ENCODE measurements at places on chromosomes 7 and 10.

GRCh38 chr10:29184205-29185000, 104.5 kb upstream of the LYZL1 start:
- DNase-seq, result no peak

GRCh38 chr7:115008465-115009114, 86.7 kb downstream of the MDFIC start:
- no peak for DNase-seq

GRCh38 chr7:100053215-100053614, 3.6 kb downstream of the ZSCAN21 start:
- DNase-seq, result no peak

GRCh38 chr7:152511736-152512135, 75.9 kb upstream of the KMT2C start:
- no peak for DNase-seq

DNA sequence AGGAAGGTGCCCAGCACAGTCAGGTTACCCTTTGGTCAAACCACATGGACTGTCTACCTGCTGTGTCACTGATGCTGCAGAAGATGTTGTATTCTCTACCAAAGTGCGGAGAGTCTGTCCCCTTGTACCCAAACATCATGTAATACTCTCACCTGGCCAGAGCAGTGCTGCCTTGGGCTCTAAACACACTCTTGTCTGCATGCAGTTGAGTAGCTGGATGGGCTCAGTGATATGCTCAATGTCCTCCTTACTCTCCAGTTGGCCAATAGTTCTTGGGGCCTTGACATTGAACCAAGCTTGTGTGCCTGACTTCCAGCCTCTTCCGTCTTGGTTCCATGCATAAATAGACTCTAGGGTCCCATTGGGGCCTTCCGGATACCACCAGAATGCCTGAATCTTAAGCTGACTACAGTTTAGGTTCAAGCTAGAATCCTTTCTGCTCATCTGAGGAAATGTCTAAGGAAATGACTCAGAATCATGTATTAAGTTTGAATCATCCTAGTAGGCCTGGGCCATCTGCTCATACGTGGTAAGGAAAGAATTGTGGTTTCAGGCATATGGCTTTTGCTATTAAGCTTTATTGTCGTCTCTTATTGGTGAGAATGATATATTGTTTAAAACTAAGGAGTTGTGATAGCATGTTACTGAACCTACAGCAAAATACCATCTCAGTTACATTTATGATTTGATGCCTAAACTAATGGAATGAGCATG, 118.0 kb downstream of the OTUD1 start:
- no peak for DNase-seq

DNA sequence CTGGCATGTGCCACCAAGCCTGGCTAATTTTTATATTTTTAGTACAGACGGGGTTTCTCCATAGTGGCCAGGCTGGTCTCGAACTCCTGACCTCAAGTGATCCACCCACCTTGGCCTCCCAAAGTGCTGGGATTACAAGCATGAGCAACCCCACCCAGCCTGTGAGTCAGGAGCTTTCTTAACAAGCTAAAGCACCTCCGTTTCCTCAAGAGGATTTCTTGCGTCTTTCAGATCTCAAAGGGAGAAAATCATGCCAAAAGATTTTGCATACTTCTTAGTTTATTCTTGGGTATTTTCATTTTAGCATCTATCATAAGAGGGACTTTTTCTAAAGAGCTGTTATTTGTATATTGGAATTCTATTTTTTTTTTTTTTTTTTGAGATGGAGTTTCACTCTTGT, 47.9 kb upstream of the FOXK1 start:
- no peak for DNase-seq

DNA sequence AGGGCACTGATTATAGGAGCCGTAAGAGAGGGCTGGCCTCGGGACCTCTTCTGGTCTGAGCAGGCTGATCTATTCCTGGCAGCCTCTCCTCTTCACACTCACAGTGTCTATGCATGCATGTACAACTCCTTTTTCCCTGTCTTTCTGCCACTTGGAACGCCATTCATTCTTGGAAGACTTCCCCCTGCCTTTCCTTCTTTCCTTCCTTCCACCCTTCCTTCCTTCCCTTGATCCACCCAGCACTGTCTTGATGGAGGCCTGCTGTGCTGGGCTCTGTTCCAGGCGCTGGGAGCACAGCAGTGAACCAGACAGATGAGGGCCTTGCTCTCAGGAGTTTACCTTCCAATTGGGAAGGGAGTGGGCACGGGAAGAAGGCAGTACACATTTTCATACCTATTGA, 114.8 kb downstream of the SH3PXD2A start:
- DNase-seq, result no peak

DNA sequence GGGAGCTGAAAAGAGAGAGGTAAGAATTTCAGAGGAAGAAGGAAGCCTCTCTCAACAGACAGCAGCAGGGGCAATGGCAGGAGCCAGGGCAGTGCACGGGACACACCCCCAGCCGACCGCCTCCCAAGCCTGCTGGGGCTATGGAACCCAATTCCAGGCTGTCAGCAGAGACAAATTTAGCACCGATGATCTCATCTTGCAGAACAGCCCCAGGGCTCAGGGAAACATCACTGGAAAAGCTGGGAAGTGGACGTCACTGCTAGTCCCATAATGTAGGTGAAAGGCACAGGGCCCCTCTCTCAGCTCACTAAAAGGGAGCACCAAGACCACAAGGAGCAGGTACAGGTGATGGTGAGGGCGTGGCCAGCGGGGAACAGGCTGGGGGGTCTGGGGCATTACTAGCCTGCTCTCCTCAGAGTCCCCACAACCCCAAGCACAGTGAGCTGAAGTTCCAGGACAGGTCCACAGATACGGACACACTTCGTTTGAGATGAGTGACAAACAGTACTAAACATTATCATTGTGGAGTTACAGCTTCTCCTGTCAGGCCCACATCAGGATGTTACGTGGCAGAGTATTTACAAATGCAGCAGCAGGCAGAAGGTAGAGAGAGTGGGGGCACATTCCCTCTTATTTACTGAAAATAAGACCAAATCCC, 103.7 kb downstream of the PLXNA4 start:
- DNase-seq, result no peak

DNA sequence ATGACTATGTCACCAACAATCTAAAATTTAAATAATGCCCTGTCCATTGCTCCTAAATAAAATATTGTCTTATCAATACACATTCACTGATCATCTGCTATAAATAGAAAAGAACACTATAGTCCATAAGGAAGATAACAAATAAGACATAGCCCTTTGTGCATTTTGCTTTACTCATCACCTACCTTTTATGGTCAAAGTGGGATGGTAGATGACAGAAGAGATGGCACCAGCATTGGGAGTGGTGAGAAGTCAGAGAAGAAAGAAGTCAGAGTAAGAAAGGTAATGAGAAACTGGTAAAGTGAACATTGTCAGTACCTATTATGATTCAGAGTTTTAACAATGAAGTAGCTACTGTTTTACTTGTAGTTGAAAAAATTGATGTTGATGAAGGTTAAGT, 31.1 kb downstream of the SEMA3E start:
- DNase-seq, result no peak

DNA sequence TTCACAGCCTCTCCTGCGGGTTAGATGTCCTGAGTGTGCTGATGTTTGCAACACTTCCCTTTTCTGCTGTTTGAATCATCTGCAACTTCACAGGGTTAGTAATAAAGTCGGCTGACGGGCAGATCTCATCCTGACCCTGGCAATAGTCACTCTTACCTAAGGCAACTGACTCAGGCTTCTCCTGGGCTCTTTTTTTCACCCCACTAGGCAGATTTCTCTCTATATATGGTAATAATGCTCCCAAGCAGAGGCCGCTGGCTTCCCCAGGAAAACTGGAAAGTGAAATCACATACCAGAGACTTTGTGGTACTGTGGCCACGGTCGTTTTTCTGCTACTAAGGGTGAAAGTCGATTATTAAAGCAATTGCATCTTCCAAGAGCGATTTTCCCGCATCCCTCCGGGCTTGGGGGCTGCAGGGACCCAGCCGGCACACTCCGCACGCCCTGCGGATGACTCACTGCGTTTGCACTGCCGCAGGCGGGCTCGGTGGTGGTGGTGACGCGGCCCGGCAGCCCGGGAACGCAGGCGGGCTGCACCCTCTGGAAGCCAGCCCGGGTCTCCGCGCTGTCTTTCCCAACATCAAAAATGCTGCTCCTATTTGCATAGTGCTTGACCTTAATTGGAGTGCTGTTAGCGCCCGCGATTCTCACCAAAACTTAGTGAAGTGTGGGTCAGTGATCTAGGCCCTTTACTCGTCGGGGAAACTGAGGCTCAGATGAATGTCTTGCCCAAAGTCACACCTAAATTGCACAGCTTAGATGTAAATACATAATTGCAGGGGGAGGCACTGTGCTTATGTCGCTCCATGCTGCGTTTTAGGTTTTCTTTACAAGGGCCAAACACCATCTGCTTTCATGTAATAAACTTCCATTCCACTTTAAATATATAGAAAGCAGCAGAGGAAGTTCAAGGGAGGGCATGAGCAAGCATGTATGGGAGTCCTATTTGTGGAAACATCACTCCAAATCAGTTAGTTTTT, 47.6 kb upstream of the ITGB1 start:
- DNase-seq, result no peak

DNA sequence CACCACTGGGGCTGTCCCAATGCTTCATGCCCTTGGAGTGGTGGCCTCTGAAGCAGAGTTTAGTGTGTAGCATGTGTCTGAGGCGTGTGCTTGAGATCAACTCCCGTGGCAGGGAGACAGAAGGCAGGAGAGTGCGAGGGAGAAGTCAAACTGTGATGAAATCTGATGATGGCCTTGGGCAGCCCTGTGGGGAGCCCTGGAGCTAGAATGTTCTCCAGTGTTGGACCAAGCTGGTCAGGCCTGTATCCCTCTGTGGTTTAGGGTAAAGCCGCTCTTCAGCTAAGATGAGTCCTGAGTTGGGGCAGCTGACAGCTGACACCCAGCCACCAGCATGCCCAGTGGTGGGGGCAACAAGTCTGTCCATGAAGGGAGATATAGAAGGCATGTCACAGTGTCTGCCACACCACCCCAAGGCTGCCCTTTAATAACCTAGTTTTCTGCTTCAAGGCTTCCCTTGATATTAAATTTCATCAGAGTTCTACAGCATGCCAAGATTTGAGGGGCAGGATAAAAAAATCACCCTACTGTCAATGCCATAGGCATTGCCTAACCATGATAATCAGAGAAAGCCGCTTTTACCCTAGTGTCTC, 170.5 kb upstream of the SVIL start:
- DNase-seq, result no peak

- no peak for DNase-seq
These were observed 390.3 kb upstream of the PCDH15 start for GRCh38 chr10:55191236-55191860.

DNA sequence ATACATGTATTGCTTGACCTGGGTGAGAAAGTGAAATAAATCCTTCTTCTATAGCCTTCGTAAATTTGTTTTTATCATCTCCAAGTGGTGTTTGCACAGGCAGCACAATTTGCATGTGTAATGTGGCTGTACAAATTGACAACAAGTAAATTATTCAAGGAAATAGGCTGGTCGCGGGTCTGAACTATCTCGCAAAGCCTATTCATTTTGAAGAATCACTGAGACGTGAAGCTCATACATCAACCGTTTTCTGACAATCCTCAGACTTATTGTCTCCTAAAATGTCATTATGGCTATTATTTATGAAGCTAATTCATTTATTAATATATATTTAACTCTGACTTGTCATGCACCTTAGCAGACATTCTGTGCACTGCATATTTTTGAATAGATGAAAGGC, 16.2 kb upstream of the FAM204A start:
- DNase-seq, result no peak

GRCh38 chr7:911791-912480, 35.6 kb downstream of the GET4 start:
- DNase-seq, result no peak

- no peak for DNase-seq
These were observed 456.1 kb downstream of the PHTF2 start for GRCh38 chr7:78254726-78255055.

- DNase-seq, result no peak
These were observed 806 bp upstream of the VIPR2 start for GRCh38 chr7:159145490-159145855.

DNA sequence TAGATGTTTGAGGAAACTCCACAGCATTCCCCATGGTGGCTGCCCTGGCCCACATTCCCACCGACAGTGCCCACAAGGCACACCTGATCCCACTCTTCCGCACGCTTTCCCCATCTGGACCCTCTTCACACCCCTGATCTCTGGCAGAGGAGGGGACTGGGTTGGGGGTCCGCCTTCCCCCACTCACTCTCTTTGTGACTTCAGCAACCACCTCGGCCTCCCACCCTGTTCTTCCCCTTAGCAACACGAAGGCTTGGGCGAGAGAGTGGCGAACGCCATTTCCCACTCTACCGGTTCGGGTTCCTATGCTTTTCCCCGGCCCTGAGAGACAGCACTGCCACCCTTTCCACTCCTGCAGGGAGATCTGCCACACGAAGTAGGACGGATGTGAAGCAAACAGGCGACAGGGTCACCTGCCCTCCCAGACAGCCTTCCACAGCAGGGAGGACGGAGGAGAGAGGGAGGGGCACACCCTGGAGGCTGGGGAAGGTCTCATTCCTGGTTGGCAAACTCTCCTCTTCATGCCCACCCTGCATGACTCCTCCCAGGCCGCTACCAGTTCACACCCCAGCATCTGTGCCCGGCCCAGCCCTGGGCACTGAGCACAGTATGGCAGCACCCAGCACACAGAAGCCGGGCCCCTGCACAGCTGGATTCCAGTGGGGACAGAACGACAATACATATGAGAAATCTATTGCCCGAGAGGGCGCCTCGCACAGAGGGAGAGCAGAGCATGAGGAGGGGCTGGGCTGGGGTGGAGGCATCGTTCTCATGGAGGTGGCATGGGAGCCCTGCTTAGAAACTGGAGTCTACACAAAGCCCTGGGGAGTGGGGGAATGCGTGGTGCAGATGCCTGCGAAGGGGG, 93.5 kb downstream of the PAXIP1 start:
- DNase-seq, result no peak

DNA sequence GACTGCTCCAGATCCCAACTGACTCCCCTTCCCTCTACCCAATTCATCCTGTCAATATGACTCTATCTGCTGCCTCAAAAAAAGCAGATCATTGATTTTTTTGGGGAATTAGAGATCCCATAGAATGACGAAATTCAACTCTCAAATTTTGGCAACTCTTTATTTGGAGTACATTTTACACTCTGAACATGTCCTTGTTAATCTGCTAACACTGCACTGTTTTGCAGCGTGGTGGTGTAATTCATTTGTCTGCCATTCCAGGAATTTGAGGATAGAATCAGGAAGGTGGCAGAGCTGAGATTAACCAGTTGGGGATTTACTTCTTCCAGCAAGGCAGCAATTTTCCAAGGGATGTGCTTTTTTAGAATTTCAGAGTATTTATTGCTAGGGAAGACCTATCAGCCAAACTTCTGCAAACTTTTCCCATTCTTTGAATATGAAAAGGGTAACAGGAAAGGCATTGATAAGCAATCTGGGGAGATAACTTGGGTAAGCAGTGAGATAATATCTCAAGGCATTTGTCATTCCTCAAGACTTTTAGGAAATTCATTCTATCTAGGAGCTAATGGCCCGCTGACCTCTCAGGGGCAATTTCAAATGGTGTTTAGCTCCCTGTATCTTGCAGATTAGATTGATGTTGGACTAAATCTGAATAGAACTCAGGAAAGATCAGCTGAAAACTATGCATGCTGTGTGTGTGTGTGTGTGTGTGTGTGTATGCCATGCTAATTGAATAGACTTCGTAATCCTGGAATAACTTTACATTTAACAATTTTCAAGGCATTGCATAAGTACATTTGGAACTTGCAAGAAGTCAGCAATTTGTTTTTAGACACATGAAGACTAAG, 9.7 kb downstream of the BAMBI start:
- no peak for DNase-seq

GRCh38 chr10:60425392-60426110, 35.9 kb upstream of the ANK3 start:
- DNase-seq, result no peak

GRCh38 chr10:99981581-99982199, 28.1 kb downstream of the DNMBP start:
- DNase-seq, result no peak
